ENCODE measurements at places on chromosomes 16 and 17. TPM values are rescaled to one million over a fixed set of nuclear protein-coding genes. Genes with fewer than 3 reads are reported as not detected.

DNA sequence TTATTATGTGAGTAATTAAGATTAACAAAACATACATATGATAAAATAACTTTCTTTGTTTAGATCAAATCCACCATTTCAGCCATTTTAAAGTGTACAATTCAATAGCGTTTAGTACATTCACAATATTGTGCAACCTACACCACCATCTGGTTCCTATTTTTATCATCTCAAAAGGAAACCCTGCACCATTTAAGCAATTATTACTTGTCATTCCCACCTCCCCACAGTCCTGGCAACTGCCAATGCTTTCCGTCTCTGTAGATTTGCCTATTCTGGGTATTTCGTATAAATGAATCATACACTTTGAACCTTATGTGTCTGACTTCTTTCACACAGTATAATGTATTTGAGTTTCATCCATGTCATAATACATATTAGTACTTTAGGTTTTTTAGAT lies 162.5 kb upstream of the CNTNAP4 start:
- no peak for DNase-seq

DPEP1 gene
- total RNA-seq = 0.23 TPM

DNA sequence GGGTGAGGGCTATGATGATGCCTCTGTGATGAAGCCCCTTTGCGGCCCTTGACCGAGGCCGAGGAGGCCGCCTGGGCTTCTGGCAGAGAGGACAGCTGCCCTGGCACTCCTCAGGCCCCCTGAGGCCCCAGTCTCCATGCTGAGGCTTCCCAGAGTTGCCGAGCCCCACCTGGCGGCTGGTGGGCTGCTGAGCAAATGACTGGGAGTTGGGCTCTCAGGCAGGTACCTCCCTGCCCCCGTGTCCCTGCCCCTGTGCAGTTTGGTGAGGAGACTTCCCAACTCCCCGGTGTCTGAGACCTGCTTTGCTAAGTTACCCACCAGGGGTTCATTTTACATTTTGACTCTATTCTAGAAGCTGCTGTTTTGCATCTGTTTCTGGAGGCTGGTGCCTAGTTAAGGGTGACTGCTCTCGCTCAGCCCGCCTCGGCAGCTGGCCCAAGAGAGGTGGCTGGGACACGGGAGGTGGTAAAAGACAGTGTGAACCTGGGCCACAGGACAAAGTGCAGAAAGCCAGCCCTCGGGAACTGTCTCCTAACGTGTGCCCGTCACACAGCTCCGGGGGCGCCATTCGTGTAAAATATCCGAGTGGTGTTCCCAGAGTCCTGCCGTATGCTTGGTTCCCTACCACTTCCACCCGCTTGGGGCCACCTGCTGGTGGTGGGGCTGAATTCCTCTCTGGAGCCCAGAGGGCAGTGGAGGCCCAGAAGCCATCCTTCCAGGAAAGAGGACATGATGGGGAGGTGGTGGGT lies 134.5 kb downstream of the RAB11FIP4 start:
- DNase-seq = peak; percentile 32

CHAD gene
- total RNA-seq = not detected

NSMCE1 gene
- 32.5 TPM for total RNA-seq

GRCh38 chr16:411576-412265 lies 10.0 kb downstream of the DECR2 start:
- DNase-seq = no peak

NPIPB6 gene
- 0.17 TPM for total RNA-seq

- no peak for DNase-seq
These were observed 143.0 kb downstream of the GAS7 start for GRCh38 chr17:10055262-10055975.

Measured in PC-3 (cell line).